Stimulated activated CD8-positive, alpha-beta memory T cell treated with anti-CD3 and anti-CD28 coated beads, Interleukin-4, amount 100 ng/mL, for 24 hours (primary cell): ENCODE measurements at places on chromosomes 13 and 19.

- DNase-seq, result no peak
Measured at GRCh38 chr19:40360020-40360707, 11.7 kb downstream of the PLD3 start.

- peak; percentile 22 for DNase-seq
Measured at GRCh38 chr19:35509018-35509652, 4.3 kb downstream of the DMKN start.

- DNase-seq, result no peak
Measured at GRCh38 chr13:30895773-30896172, 10.3 kb upstream of the MEDAG start.

DNA sequence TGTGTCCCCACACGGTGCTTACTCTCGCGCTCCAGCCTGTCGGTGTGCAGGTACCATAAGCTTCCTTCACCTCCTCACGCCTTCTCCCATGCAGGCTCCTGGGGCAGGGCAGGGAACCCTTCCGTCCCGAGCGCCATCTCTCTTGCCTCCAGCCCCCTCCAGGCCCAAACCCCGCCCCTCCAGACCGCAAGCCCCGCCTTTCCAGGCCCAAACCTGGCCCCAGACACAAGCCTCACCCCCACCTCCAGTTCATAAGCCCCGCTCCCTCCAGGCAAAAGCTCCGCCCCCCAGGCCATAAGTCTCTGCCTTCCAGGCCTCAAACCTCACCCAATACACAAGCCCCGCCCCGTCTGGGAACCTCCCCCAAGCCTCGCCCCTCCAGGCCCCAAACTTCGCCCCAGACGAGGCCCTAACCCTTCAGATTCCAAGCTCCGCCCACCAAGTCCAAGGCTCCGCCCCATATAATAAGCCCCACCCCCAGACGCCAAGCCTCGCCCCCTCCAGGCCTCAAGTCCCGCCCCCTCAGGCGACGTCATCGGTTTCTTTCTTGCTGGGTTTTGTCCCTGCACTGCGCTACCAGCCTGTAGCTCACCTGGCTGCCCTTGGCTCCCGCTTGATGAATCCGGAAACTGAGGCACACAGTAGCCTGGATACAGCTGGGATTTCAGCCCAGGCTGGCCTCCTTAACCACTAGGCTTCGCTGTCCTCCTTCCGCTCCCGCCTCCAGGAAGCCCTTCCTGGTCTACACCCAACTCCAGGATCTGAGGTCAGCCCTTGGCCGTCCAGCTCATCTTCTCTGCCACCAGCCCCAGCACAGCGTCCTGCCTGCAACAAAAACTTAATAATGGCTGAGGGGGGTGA, 16.1 kb downstream of the MKNK2 start:
- DNase-seq, result peak; percentile 35

- no peak for DNase-seq
Measured at GRCh38 chr19:1057176-1057855, 9.7 kb upstream of the ARHGAP45 start.

DNA sequence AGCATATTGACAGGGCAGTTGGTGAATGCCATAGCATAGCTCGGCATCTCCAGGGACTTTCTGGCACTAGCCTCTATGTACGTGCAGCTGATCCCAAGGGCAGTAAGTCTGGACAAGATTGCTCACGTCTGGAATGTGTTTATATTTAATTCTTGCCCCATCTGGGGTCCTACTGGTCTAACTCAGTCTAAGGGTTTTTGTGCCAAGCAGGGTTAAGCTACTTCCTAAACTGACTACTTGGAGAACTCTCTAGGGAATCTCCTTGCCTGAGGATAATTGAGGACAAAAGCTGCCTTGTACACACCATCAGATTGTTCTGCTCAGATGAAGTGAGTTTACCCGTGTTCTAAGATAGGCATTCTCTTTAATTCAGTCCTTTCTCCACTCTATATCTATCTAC, 358.1 kb downstream of the MYO16 start:
- DNase-seq, result no peak

DNA sequence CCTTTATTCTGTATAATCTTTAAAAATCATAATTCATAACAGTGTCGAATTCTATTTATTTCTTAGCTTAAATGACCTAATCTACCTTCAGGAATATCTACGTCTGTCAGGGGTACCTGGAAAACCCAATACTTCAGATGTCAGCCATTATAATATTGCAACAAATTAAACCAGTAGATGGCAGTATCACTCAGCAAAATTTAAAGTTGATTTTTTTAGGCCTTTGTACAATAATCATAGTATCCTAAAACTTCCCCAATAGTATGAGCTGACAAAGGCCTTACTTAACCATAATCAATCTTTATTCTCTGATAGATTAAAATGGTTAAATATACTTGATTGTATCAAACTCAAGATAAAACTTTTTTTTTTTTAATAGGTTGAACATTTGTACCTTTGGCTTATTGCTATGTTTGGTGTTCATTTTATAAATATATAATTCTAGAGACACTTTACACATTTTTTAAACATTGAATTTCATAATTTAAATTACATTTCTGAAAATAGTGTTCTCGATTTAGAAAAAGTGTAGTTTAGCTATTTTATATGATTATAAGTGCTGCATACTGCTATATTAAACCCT, 830.2 kb upstream of the SPRY2 start:
- DNase-seq, result no peak

GRCh38 chr13:93847162-93847561, 620.6 kb downstream of the GPC6 start:
- no peak for DNase-seq

DNA sequence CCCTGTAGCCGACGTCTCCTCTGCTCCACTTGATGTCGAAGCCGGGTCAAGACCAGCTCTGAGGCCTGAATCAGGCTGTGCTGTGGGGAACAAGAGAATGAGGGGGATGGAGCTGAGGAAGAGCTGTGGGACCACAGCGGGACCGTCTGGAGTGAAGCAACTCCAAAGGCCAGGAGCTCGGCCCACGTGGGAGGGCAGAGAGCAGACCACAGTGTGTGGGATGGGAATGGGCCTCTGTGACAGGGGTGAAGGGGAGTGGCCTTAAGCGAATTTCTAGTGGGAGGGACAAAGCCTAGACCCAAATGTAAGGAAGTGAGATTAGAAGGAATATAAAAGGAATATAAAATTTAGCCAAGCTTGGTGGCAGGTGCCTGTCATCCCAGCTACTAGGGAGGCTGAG, 3.8 kb upstream of the SLC8A2 start:
- DNase-seq, result no peak

DNA sequence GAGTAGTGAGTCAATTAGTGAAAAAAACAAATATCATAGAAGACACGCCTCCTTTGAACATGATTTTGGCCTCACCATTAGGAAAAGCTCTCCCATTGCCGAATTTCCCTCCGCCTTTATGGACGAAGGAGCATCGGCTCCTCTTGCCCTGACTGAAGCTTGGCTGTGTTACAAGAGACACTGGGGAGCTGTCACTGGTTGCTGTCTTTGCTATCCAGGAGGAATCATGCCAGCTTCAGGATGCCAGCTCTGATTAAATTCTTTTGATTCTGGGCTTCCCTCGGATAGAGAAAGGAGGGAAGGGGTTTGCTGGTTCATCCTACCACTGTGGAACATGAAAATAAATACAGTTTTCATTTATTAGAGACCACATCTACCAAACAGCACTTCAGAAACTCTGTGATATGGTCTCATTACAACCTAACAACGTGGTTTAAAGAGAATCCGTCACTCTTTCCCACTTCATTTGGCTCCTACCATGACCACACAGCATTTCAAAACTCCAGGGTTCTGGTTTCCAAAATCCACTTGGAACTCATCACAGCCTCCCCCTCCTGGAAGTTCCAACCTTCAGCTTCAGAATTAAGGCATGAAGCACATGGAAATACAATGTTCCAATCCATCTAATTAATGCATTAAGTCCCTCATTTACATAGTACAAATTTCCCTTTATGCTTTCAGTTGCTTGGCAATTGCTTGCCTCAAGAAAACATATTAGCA, 446.0 kb downstream of the EFNB2 start:
- no peak for DNase-seq

DNA sequence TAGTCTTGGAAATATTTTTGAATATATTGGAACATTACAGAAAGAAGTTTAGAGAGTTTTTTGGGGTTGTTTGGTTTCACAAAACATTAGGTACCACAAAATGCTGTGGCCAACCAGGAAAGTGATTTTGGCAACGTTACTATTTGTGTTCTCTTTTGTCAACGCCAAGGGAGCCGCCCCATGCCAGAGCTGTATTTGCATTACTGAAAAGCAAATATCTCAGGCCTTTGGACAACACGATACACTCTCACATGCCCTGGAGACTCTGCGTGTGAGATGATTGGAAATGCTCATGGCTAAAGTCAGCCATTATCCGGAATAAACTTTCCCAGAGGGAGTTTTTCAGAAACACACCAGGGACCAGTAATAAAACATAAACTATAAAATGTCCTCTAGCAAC, 324.6 kb downstream of the SHISA2 start:
- DNase-seq, result no peak

- DNase-seq, result no peak
Measured at GRCh38 chr19:35528218-35529038, at the start of gene SBSN. TSS of gene SBSN (minus strand) at chr19:35528311. CDS start at chr19:35528281, 30 bp downstream.

DNA sequence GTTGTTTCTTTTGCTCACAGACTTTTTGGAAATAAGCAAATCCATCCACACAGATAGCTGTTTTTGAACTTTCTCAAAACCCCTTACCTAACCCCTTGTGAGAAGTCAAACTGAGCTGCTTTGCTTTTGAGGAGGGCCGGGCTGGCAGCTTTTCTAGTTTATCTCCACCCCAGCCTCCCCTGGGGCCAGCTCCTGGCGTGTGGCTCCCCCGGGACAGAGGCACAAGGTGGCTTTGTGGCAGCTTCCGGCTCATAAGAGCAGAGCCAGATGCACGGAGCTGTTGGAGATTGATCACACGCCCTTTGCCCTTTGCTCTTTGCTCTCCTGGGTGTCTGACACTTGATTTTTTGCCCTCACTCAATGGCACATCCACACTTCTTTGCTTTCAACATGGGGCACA, 24.9 kb upstream of the RNF113B start:
- no peak for DNase-seq

DNA sequence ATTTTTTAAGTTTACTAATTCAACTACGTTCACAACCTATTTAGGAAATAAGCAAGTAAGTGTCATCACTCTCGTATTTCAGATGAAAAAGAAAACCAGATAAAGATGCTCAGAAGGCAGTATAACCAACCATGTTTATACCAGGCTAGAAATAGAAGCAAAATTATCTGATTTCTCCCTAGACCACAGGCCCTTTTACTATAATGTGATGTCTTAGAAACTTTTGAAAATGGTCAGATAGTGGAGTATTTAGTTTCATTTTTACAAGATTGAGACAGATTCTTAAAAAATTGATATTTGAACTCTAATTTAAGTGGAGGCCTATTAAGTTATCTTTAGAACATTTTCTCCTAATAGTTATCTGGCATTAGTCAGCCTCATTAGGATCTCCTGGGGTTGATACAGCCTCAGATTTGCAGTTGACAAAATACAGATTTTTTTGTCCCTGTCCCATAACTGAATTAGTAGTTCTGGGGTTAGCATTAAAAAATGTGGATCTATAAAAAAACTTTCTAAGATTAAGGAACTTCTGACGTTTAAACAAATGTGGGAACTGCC, 818.7 kb upstream of the PCDH9 start:
- DNase-seq, result no peak

- no peak for DNase-seq
Measured at GRCh38 chr19:19774354-19775033, 41.6 kb upstream of the ZNF14 start.

DNA sequence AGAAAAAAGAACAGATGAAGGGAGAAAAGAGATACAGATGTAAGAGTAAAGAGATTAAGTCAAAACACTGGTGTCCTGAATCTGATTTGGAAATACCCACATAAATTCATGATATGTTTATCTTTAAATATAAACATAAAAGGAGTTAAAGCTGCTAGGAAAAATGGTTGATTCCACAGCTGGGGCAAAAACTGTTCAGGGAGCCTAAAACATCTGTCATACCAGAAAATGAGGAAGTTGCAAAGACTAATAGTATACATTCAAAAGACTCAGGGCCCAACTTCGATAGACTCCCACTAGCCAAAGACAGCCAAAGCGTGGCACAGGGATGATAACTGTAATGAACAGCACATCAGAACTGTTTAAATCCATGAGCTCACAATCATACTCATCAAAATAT, 62.0 kb downstream of the ABCC4 start:
- no peak for DNase-seq

DNA sequence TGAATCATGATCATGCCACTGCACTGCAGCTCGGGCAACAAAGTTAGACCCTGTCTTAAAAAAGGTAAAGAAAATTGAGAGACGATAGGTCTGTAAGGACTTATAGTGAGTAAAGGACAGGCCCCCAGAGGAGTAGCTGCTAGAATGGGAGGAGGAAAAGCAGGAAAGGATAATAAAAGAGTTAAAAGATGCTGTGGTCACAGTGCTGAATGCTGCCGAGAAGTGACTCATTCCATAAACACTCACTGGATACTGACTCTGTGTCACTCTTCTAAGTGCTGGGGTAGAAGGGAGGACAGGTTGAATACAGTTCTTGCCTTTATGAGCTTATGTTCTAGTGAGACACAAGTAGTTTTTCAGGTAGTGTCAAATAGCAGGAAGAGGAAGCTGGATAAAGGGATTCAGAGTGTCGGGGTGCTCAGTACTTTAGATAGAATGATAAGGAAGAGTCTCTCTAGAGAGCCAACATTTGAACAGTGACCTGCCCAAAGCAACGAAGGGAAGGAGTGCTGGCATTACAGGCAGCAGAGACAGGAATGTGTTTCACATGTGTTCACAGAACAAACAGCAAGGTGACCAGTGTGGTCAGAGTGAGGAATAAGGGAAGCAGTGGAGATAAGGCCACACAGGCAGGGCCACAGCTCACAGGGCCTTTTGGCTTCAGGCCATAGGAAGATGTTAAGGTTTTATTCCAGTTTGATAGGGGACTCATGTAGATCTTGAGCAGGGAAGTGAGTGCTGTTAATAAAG, 1240.5 kb downstream of the UQCRFS1 start:
- DNase-seq, result no peak

GRCh38 chr13:112877539-112877938, 91.5 kb upstream of the MCF2L start:
- DNase-seq, result no peak

DNA sequence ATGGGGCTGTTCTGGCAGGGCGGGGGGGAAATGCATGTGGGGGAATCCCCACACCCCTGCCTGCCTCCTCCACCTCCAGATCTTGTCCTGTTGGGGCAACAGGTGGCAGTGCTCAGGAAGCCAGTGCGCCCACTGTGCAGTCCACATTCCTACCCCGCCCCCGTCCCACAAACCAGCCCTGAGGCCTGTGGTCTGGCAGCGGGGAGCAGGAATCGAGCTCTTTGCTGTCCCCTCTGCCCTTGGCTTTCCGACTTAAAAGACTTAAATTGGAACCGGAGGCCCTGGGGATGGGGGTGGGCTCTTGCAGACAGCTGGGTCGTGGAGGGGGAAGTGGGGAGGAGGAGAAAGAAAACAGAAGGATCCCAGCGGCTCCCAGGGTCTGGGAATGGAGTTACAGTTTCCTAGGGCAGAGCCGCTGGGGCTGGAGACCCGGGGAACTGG, 4.3 kb downstream of the NANOS3 start:
- no peak for DNase-seq

DNA sequence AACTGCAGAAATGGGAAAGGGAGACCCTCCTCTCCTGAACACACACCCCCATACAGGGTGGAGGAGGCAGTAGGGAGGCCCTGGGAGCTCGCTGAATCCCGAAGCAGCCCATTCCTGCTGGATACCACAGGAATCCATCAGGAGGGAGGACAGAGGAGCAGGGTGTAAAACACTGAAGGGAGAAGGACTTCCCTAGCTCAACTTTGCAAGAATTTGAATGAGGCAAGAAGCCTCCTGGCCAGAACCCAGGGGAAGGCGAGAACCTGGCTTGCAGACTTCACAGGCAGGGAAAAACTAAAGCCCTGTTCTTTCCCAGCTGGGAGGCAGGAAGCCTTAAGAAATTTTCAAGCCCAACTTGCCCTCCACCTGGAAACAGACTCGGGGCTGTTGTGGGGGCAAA, 43.5 kb downstream of the ZNF91 start:
- no peak for DNase-seq
